ENCODE measurements at places on chromosomes 7 and 10. TPM values are rescaled to one million over a fixed set of nuclear protein-coding genes. Genes with fewer than 3 reads are reported as not detected.

The ARHGEF35 gene
- 4.3 TPM for total RNA-seq

The MXI1 gene
- 55.3 TPM for total RNA-seq

The GFRA1 gene
- total RNA-seq, result 28.4 TPM

The TACC2 gene
- total RNA-seq, result 18.8 TPM

The ABCC2 gene
- 0.46 TPM for total RNA-seq

The NPFFR1 gene
- total RNA-seq, result 0.59 TPM

The RAPGEF5 gene
- 10.3 TPM for total RNA-seq

The TMEM273 gene
- total RNA-seq, result 5.0 TPM

The SPDYE9 gene
- total RNA-seq, result not detected

The ITGB8 gene
- total RNA-seq, result 9.4 TPM

The ATOH7 gene
- total RNA-seq, result not detected

The AVPI1 gene
- 31.8 TPM for total RNA-seq

The SEMA3A gene
- total RNA-seq, result 2.2 TPM

The ZNF22 gene
- total RNA-seq, result 38.0 TPM

The ASB15 gene
- not detected for total RNA-seq

GRCh38 chr10:113026679-113027078, 76.6 kb downstream of the TCF7L2 start:
- DNase-seq, result no peak

- DNase-seq, result no peak
Observed at GRCh38 chr10:122056431-122057094, 67.6 kb downstream of the TACC2 start.

DNA sequence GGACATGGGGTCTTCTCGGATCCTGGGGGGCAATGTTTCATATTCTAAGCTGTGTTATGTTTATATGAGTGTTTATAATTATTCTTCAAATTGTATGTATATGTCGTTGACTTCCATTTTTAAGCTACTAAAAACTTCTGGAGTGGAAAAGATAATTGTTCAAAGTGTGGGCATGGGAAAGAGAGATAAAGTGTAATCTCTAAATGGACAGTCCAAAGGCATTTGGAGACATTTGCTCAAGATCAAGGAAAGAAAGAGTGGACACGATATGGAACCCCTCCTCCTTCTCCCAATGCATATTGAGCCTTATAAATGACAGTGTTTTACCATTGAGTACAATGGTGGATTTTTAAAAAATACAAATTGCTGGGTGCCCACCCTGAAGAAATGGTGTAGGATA, 81.1 kb downstream of the SDHAF3 start:
- DNase-seq, result no peak

- DNase-seq, result no peak
Observed at GRCh38 chr10:123027861-123028260, 19.1 kb downstream of the ACADSB start.

GRCh38 chr10:126570245-126570570, 100.3 kb downstream of the C10orf90 start:
- no peak for DNase-seq

DNA sequence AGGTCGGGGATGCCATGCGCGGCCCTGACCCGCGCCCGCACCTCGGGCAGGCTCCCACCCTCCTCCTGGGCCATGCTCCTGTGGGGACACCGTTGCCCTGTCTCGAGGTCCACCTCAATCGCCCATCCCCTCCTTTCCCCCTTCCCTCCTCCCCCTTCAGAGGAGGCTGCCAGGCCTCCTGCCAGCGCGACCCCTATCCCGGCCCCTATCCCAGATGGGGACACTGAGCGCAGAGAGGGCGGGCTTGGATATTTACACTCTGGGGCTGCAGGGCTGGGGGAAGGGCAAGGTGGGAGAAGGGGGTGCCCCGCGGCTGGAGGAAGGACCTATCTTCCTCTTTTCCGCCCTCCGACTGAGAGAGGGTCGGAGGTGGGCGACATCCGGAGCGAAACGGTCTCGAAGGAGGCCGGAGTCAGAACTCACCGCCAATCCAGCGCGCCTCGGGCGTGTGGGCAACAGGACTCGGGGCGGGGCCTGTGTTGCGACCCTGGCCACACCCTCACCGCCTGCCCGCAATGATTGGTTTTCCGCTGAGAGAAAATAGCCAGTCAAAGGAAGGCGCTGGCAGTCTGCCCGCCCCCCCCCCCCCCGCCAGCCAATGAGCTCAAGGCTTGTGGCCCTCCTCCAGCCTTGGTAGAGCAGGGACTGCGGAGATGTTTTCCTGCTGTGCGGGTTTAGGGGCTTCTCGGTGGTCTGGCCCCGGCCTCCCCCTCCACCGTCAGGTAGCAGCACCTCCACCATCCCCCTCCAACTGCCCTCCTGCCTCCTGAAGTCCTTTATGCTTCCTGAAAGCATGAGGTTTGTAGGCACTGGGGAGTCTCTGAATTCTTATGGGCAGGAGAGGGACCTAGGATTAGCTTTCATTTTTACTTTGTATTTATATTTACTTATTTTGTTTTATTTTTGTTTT, at the start of gene METTL27:
Gene METTL27, minus strand, starts transcription at position 450 of the 910 bp plus-strand sequence. Its CDS starts 376 bp downstream, at position 74.
- peak; percentile 94 for DNase-seq

DNA sequence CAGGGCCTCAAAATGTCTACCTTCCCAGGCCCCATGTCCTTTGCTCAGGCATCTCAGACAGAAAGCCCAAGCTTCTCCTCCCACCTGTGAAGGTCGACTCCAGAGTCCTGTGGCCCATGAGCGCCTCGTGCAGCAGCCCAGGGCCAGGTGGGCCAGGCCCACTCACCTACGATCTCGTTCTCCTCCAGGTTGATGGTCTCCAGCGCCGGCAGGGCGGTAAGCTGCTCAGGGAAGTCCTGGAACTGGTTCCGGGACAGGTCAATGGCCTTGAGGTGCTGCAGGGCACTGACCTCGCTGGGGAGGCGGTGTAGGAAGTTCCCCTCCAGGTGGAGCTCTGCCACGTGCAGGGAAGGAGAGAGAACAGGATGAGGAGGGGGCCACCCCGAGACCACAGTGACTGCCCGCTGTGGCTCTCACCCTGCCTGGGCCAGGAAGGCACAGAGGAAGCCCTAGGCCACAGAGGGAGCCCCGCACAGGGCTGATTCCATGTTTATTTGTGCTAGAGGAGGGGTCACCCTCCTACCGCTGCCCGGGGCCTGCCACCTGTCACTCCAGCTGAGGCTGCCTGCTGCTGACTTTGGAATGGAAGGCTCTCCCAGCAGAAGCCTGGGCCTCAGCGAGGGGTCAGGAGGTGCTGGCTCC, 40.0 kb upstream of the NPFFR1 start:
- DNase-seq, result no peak

- no peak for DNase-seq
Observed at GRCh38 chr10:129725482-129725881, 238.6 kb downstream of the EBF3 start.

DNA sequence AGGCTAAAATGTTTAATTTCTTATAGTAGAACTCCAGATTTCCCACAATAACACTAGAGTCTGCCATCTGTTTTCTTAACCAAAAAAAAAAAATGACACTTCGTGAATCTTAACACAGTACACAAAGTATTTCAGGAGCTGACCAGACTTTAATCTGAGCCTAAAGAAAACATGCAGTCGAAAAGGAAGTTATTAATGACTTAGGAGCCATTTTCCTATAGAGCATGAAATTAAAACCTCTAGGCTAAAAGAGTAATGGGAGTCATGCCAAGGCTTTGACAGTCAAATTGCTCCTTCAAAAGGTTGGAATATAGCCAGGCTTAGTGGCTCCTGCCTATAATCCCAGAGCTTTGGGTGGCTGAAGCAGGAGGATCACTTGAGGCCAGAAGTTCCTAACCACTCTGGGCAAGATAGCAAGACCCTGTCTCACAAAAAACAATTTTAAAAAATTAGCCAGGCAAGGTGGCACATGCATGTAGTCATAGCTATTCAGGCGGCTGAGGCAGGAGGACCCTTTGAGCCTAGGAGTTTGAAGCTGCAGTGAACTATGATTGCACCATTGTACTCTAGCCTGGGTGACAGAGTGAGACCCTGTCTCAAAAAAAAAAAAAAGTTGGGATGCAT, 13.6 kb downstream of the MICU1 start:
- DNase-seq, result no peak

DNA sequence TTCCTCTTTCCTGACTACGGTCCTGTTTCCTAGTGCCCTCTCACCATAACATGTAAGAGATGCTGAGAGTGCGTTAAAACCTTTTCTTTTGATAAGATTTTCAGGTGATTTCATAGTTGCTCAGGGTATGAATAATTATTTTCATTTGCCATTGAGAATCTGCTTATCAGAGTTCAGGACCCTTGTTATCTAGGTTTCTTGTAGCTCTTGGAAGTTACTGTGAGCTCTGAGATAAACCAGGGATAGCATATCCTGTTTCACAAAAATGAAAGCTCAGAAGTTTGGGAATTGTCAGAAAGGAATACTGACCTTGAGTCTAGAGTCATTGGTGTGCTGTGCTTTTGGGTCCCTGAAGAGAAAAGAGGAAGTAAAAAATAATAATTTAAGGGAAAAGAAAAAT, 76.8 kb upstream of the PRKG1 start:
- no peak for DNase-seq

GRCh38 chr7:123498031-123498430, 36.4 kb downstream of the IQUB start:
- DNase-seq, result no peak

DNA sequence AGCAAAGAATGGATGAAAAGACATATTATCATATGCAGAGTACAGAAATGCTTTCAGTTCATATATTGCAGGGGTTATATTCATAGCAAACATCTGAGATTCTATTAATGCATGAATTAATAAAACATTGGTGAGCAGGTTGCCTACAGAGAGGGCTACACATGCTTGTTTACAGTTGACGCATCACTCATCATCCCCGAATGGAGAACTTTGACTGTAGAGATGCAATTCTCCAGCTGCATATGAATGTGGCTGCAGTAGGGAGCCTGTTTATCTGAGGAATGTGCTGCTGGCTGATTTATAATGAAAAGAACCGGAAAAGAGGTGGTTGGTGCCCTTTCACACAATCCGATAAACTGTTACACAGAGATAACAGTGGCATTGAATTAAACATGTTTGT, 116.5 kb downstream of the GRM3 start:
- no peak for DNase-seq

GRCh38 chr7:158612546-158612945, 24.9 kb upstream of the PTPRN2 start:
- DNase-seq, result no peak

DNA sequence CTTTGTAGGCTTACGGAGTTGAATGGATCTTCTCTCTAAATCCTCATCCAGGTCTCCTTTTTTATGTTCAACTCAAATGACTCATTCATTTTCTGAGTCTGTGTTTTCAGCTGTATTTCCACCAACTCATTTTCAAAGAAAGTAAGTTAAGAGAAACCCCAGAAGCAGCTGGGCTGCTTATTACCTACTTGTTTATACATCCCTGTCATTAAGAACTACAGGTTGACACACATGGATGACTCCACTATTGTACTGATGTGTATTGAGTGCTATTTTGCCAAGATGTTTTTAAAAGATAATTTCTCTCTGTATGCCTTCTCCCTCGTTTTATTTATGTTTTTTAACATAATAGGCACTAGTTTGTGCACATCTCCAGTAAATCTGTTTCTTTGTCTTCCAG, 41.9 kb downstream of the DGKI start:
- DNase-seq, result no peak

DNA sequence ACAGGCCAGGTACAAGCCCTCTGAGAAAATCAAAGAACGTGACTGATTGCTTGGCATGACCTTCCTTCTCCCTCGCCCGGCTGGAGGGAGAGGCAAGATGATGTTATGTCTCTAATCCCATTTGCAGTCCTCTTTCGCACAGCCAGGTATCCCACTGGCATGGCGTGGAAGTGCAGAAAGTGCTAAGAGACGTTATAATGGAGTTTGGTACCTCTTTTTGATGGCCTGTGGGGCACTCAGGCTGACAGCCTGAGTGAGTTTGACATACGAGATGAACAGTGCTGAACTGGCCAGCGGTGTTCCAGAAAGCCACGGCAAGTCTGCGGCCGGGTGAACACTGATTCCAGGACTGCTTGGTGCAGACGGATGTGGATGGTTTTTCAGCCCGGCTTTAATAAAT, 241.6 kb downstream of the RAB11FIP2 start:
- no peak for DNase-seq

- DNase-seq, result no peak
Observed at GRCh38 chr7:158809596-158809995, 19.7 kb downstream of the ESYT2 start.

- DNase-seq, result no peak
Observed at GRCh38 chr10:8910314-8910713, 855.8 kb downstream of the GATA3 start.

DNA sequence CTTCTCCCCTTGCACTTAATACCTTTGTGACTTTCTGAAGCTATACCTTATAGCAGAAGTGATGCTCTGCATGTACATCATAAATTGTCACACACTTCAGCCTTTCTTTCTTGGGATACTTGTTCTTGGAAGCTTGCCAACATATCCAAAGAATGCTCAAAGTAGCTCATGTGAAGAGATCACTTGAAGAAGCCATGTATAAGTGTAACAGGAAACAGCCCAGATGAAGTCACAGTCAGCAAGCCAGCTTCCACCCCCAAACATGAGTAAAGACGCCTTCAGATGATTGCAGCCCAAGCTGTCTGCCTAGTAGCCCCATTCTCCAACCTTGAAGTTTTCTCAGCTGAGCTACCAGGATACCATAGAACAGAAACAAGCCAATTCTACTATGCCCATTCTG, 50.9 kb downstream of the DGKB start:
- DNase-seq, result no peak

DNA sequence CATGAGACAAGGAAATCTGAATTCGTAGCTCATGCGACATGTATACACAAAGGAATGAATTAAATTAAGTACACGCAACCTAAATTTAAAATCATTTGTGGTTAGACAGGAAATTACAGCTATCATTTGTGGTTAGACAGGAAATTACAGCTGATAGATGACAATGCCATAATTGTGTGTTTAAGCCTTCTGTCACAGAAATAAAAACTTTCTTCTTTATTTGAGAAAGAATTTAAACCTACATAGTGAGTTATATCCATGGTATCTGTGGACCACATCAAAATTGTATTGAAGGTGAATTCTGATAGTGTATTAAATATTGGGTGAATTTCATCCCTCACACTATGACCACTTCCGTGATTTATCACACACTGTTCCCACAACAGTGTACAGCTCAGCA, 362.9 kb downstream of the MAGI2 start:
- no peak for DNase-seq

- DNase-seq, result no peak
Observed at GRCh38 chr10:1377740-1378397, 321.7 kb downstream of the WDR37 start.

- DNase-seq, result no peak
Observed at GRCh38 chr10:54940418-54940817, 139.4 kb upstream of the PCDH15 start.

GRCh38 chr10:22640359-22640758, 74.0 kb downstream of the PIP4K2A start:
- DNase-seq, result no peak

GRCh38 chr7:143924851-143925250, 10.2 kb upstream of the OR2F2 start:
- no peak for DNase-seq

DNA sequence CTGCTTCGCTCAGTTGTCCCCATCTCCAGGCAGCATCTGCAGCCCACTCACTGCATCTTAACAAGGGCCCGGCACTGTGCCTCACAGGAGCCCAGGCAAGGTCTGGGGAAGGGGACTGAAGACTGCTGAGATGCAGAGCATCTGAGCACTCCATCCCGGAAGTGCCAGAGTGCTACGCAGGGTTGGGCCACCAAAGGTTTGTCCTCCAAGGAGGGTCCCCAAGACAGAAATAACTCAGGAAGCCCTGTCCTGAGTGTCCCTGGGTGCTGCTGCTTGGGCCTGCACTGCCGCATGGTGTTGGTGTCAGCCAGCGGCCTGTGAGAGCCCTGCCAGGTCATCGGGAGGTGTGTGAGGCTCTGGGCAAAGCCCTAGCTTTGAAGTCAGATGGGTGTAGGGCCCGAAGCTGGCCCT, 288.2 kb upstream of the ZMIZ1 start:
- no peak for DNase-seq
